ENCODE measurements at places on chromosomes 7 and 10.

- no peak for DNase-seq
Observed at GRCh38 chr10:79168210-79168609, 99.4 kb downstream of the ZMIZ1 start.

DNA sequence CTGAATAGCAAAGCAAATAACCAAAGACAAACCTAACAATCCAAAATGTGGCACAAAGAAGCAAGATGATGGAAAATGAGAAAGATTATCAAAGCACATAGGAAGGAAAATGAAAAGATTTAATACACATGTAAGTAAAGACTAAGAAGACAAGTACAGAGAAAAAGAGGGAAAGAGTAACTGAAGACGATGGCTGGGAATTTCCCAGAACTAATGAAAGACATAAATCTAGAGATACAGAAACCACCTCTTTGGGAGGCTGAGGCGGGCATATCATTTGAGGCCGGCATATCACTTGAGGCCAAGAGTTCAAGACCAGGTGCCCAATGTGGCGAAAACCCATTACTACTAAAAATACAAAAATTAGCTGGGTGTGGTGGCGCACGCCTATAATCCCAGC, 46.8 kb downstream of the CCDC6 start:
- no peak for DNase-seq

GRCh38 chr7:24440892-24441291, 132.4 kb upstream of the PALS2 start:
- DNase-seq, result no peak

GRCh38 chr7:69403169-69403568, 195.1 kb upstream of the AUTS2 start:
- no peak for DNase-seq

Measured in C1 segment of cervical spinal cord (tissue), 14 donors.